ENCODE measurements at places on chromosomes 11 and 22.

- DNase-seq, result no peak
Measured at GRCh38 chr22:34004058-34004457, 83.8 kb upstream of the LARGE1 start.

DNA sequence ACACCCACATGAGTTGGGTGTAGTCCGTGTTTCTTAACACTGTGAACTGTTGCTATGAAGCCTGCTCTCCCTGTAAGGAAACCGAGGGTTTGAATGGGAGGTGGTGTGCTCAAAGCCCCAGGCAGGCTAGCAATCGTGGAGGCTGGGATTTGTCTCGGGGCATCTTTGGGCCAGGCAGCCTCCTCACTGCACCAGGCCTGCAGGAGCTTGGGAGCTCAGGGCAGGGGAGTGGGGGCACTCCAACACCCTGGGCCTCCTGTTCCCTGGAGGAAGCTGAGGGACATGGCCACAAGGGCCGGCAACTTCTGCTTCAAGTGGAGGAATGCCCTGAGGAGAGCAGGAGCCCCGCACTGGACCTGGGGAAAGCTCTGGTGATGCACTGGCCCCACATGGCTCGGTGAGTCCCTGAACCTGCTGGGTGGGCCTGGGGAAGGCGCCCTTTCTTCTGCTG, 164.7 kb upstream of the B3GAT1 start:
- DNase-seq, result no peak

DNA sequence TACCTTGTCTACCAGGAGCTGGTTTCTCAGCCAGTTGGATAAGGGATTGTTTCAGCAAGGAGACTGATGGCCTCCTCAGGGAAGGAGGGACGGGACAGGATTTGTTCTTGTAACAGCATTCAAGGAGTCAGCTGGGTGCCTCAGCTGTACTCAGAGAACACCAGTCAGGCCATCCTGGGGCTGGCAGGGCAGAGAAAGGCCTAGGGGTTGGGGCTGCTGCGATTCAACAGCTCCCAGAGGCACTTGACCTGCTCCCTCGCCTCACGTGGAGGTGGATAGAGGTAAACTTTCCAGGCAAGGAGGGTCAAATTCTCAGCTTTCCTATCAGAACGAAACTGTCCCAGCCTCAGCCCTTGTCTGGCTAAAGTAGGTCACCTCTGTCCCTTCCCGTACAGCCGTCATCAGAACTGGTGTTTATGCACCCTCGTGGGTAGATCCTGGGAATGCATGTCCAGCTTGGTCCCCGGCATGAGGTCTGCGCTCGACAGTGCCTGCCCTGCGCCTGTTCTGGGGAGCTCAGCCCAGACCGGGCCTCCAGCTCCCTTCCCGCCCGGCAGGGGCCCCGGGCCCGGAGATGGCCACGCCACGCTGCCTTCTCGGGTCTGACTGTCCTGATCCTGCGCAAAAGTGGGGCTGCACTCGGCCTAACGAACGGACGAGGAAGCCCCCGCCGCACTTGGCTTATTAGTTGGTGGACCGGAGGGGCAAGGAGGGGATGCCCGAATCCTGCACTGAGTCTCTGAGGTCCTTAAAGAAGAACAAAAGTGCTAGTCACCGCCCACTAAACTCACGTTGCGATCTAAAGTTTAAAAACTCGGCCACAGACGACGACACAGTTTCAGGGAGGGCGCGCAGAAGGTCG, 762 bp upstream of the CCDC134 start:
- no peak for DNase-seq

GRCh38 chr11:130827451-130828377, 88.6 kb downstream of the SNX19 start:
- DNase-seq, result peak; percentile 84

Data from MM.1S (cell line).